ENCODE measurements at places on chromosomes 6 and 20.

DNA sequence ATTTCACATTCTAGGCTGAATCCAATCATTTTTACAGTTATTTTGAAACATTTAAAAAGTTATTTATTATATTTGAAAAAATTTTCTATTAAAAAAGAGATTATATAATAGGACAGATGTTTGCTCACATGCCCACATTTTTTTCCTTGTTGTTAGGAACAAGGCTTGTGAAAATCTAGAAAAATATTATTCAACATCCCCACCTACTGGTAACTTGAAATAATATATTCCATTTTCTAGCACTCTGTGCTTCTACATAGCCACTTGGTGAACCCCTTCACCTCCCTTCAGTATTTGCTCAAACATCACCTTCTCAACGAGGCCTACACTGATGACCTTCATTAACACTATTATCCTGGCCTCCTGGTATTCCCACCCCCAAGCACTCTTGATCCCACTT, 18.3 kb upstream of the GPRC6A start:
- no peak for DNase-seq

GRCh38 chr20:1325173-1326030, 3.5 kb downstream of the SDCBP2 start:
- peak; percentile 99 for DNase-seq

DNA sequence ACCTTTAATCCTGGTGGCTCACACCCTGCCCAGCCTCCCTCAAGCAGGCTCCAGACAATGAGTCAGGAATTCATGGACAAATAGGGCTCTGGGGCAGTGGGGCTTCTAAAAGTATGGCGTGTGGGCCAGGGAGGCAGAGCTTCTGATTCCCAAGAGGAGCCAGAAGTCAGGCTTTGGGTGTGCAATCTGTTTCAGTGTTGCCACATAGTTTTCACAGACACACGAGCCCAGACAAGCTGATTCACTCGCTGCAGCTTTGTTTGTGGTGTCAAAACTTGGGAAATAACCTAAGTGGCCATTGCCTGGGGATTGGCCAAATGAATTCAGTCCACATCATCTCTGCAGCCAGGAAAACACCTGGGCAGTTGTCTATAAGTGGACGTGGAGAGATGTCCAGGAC, 9.2 kb downstream of the PEDS1 start:
- DNase-seq: no peak

- no peak for DNase-seq
These were observed 20.0 kb upstream of the BEND6 start for GRCh38 chr6:56934876-56935275.

GRCh38 chr6:66940003-66940402, 1233.0 kb upstream of the EYS start:
- no peak for DNase-seq

- no peak for DNase-seq
These were observed 124.0 kb upstream of the MAFB start for GRCh38 chr20:40813029-40813431.

DNA sequence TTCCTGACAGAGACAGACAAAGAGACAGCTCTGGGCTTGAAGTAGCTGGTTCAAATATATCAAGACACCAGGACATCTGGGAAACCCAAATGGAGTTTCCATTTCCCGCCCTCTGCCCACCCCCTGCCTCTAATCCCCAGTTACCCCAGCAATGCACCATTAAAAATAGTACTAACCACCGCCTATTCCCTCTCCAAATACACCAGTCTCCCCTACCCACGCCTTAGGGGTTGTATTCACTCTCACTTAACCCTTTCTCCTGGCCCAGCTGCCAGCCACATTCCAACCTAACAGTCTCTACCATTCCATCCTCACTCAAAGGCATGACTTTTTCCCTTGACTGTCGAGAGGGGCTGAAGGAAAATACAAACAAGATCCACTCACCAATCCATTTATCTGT, 22.4 kb downstream of the GABBR1 start:
- no peak for DNase-seq

GRCh38 chr6:156109713-156110112, 654.1 kb upstream of the NOX3 start:
- no peak for DNase-seq

DNA sequence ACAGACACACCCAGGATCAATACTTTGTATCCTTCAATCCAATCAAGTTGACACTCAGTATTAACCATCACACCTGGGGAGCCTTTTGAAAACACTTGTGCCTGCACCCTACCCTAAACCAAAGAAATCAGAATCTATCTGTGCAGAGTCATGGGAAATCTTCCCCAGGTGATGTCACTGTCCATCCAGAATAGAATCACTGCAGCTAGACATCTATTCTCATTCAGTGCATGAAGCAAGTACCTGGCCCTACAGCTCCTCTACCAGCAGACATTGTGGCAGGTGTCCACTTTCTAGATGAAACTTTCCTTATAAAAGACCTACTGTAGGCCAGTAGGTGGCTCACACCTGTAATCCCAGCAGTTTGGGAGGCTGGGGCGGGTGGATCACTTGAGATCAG, 262.4 kb upstream of the MARCKS start:
- no peak for DNase-seq

DNA sequence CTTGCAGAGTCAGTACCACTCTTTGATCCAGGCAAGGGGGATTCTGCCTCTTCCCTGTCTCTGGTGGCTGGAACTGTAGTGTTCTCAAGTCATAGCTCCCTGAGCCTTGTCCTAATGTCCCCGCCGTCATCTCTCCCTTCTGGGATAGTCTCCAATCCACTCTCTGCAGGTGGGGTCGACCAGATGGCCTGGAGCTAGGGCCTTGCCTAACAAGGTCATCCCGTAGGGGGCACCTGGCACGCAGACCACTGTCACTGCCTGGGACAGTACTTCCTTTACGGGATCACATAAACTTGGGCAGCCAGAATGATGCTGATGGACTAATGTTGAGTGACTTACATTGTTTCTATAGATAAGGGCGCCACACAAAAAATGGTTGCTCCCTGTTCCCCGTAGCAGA, 118.9 kb upstream of the SLC22A23 start:
- no peak for DNase-seq

DNA sequence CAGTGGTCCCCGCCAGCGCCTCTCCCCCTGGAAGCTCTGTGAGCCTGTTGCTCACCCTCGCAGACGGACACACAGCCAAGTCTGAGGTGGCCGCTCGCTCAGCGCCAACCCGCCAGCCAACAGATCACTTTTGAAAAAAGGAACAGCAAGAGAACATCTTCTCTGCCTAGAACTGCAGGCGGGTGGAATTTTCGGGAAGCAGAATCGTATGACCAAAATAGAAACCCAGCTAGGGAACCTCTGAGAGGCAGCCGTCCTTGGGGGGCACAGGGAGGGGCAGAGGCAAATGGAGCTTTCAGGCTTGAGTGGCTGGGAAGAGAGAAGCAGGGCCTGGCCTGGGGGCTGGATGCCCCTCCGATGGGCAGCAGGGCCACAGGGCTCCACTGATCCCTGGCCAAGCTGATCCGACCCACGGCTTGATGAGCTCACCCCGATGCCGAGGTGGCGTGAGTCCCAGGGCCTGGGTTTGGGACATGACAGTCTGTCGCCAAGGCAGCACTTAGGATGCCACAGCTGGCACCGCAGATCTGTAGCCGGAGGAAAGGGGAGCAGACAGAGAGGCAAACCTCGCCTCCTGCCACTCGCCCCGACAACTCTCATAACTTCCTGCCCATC, 9.8 kb downstream of the NFATC2 start:
- no peak for DNase-seq

DNA sequence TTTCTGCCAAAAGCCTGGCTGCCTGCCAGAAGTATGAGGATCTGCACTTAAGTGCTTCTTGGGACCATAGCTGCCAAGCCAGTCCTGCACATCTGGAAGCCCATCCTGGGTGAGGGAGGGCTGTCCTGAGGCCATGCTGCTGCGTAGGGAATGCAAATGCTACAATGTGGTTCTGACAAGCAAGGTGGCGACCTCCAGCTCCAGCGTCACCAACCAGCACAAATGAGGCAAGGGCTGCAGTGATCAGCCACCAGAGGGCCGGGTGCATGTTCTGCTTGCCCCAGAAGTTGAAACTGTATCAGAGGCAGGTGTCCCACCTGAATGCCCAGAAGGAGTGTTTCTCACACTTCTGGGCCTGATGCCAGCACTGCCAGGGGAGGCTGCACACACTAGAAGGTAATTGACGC, 99.1 kb upstream of the KCNQ5 start:
- no peak for DNase-seq

DNA sequence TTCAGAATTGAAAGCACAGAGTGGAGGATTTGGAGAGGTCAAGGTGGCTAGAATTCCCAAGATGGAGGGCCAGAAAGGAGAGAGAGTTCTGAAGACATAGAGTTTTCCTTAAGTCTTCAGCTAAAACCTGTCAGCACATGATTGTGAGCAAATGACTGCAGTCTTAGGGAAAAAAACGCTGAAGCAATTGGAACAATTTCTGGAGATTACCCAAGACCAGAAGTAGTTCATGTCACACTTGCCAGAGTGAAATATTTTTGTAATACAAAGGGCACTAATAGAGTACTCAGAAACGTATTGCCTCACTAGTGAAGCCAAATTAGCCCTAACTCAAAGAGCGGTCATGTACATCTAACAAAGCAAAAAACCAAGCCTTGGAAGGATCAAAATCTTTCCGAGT, 541.3 kb upstream of the MARCKS start:
- DNase-seq: no peak

- no peak for DNase-seq
These were observed 533.6 kb downstream of the PTPRT start for GRCh38 chr20:42656130-42656529.

- DNase-seq: no peak
These were observed 20.7 kb upstream of the BCAS1 start for GRCh38 chr20:54091120-54091480.

DNA sequence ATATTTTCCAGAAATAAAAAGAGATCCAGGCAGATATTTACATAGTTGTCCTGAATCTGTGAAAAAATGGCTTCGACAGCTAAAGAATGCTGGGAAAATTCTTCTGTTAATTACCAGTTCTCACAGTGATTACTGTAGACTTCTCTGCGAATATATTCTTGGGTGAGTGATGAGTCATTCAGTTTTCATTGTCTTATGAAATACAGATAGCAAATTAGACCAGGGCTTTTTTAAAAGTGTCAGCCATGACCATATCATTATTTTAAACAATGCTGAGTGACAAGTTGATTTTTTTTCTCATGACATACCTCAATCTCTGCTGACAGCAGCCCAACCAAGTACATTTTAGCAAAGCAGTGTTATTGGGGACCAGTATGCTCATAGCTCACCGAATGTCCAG, 32.8 kb downstream of the TSPYL4 start:
- no peak for DNase-seq

GRCh38 chr6:152897807-152898399, 84.9 kb downstream of the FBXO5 start:
- DNase-seq: peak; percentile 37

DNA sequence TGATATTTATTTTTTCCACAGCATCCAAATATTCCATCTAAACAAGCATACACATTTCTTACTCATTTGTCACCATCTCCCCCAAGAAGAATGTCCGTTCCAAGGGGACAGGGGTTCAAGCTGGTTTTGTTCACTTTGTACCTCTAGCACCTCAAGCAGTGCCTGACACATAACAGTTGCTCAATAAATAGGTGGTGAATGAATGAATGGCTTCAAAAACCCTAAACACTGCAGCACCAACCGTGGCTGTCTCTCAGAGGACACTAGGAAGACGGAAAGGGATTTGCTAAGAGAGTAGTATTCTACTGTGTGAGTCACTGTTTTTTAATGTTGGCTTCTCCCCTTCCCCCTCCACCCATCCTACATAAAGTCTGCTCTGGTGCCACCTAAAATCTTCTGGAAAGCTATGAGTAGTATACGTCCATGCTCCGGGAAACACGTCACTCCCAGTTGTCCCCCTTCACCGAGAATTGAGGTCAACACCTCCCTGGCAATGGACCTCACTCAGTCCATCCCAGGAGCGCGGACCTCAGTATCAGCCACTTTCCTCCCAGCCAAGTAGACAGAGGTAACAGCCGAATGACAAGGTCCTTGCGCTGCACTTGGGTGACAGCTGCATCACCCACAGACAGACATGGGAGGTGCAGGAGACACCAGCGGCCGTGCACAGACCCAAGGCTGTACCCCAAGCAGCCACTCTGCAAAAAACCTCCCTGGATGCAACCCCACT, 107.4 kb downstream of the PREX1 start:
- no peak for DNase-seq

- no peak for DNase-seq
These were observed at the start of gene HLA-DMA for GRCh38 chr6:32952817-32953739. Gene HLA-DMA (minus strand): TSS chr6:32953097. CDS start chr6:32953036, 61 bp downstream.

- no peak for DNase-seq
These were observed 11.3 kb upstream of the ADRM1 start for GRCh38 chr20:62291251-62292066.

DNA sequence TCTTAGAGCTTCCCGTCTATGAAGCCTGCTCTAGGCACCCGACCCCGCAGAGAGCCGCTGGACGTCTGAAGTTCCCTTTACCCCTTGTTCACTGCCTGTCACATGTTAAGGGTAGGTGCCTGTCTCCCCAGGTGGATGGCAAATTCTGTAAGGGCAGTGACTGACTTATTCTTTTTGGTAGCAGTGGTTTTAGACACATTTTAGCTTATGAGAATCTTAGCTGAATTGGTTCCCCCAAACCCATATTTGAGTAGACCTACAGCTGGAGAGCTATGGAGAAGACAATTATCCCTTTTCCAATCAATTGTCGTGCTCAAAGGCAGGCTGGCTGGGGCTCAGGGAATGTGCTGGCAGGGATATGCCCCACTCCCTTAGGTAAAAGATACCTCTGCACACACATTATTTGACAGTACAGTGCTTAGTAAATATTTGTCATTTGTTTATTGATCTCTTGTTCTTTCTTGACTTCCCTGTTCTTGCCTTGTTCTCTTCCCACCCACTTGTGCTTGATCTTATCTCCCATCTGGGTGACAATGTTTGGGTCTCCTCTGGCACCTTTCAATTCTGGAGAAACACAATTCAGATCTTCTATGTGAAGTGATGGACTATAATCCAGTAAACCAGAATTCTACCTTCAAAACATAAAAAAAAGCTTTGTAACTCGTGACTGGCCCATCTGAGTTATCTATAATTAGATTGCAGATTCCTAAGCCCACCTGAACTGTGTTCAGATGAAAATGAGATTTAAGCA, 114.3 kb upstream of the SLC2A12 start:
- DNase-seq: no peak

GRCh38 chr6:25169553-25169952, 109.6 kb upstream of the CARMIL1 start:
- DNase-seq: no peak

- no peak for DNase-seq
These were observed 21.1 kb downstream of the RTN4IP1 start for GRCh38 chr6:106608080-106608668.

DNA sequence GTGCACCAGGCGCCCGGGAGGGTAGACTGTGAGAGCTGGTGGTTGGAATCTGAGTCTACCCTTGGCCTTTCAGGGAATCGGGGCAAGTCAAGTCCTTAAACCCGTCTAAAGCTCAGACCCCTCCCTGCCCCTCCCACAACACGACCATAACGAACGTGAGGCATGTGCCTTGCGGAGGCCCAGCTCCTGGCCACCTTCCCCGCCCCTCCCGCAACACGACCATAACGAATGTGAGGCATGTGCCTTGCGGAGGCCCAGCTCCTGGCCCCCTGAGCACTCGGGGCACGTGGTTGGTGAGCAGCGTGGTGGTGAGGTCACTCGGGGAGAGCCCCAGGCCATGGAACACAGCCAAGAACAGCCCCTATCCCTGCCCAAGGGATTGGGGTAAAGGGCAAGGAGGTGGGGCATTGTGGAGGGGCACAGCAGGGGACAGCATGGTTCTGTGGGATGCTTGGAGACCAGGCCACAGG, 132.2 kb downstream of the TAF4 start:
- DNase-seq: no peak

GRCh38 chr20:48552550-48552949, 275.2 kb downstream of the PREX1 start:
- no peak for DNase-seq

GRCh38 chr20:36335206-36335870, 29.2 kb downstream of the DLGAP4 start:
- no peak for DNase-seq

All from activated CD8-positive, alpha-beta memory T cell treated with anti-CD3 and anti-CD28 coated beads for 1 hour (primary cell).